ENCODE measurements at places on chromosomes 6 and 20.

- no peak for DNase-seq
Observed at GRCh38 chr20:35226884-35227681, 593 bp downstream of the MMP24 start.

DNA sequence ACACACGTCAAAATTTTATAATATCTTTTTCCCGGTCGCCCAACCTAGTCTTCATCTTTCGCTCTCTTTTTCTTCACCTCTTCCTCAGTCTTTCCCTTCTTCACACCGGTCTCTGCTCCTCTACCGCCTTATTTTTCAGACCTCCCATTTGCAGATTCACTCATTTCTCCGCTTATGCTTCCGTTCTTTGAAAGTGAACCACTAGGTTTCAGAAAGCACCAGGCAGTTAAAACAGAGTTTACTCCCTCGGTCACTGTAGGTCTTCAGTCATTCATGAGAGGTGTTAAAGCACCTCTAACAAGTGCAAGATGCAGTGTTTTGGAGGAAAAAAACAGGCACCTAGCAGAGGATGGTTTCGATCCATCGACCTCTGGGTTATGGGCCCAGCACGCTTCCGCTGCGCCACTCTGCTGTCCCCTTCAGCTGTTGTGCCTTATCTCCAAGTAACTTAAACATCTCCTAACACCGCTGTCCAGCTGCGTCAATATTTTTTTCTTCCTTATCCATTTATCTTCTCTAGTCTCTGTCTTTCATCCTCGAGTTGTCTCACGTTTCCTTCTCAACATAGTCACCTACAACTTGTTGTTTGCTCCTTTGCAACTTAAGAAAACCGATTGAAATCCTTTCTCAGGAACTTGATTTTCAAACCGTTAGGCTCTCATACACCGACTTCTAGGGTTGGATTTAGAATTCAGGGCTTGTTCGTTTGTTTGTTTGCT is 119.7 kb upstream of the ZNF184 start:
- DNase-seq: peak; percentile 73

- no peak for DNase-seq
Observed at GRCh38 chr6:50834929-50835410, 16.3 kb downstream of the TFAP2B start.

GRCh38 chr6:3235486-3235885 is 8.0 kb upstream of the TUBB2B start:
- DNase-seq: no peak
